ENCODE measurements at places on chromosomes 1 and 21.

- DNase-seq, result no peak
Observed at GRCh38 chr21:32702702-32703101, 25.1 kb downstream of the SYNJ1 start.

DNA sequence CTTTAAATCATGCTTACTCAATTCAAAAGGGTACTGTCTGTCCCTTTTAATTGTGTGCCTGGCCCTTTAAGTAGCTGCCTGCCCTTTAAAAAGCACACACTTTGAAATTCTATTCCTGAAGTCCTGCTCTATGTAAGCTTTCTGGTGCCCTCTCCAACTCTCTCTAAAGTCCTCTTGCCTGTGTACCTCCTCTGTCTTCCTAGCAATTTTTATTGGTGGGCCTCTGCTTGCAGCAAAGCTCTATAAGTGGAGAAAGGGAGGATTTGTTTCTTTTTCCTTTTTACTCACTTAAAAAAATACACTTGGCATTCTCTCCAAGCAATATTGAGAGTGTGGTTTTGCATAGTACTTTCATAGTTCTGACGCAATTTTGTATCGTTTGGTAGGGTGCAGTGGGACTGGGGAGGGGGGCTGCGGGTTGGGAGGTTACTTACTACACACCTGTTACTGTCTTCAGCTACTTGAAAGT lies 135.4 kb downstream of the LMO4 start:
- DNase-seq, result peak; percentile 20

- DNase-seq, result no peak
Observed at GRCh38 chr1:63787875-63788274, 14.1 kb downstream of the ROR1 start.

GRCh38 chr1:78339490-78339889 lies 151.3 kb upstream of the PTGFR start:
- DNase-seq, result no peak

DNA sequence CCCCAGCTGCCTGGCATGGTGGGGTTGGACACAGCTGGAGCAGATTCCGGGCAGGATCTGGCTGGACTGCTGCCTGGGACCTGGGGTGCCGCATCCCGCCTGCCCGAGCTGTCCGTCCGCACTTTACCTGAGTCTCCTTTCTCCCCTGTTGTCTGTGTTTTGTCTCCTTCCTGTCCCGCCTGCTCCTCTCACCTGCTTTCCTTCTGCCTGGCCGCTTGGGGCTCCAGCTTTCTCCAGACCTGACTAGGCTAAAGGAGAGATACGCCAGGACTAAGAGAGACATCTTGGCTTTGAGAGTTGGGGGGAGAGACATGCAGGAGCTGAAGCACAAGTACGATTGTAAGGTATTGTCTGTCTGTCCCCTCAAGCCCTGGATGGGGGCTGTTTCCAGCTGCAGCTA lies 73.3 kb downstream of the ARHGEF10L start:
- DNase-seq, result no peak

DNA sequence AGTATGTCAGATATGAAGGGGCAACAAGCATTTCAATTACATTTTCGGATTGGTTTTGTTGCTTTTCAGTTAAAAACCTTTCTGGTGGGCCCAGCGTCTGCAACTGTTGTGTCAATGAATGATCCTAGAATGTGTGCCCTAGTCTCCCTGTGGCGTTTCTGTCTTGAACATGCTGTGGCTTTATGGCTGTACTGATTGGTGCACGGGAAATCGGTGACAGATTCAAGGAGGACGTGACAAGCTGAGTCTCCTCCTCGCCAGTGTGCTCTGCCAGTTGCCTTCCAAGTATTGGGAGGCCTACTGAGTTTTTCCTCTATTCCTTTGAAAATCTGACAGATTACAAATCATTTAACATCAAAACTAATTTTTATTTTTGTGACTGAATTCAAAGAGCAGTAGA lies 127.6 kb downstream of the ZP4 start:
- DNase-seq, result no peak

- DNase-seq, result no peak
Observed at GRCh38 chr1:98482611-98483010, 178.9 kb upstream of the SNX7 start.

DNA sequence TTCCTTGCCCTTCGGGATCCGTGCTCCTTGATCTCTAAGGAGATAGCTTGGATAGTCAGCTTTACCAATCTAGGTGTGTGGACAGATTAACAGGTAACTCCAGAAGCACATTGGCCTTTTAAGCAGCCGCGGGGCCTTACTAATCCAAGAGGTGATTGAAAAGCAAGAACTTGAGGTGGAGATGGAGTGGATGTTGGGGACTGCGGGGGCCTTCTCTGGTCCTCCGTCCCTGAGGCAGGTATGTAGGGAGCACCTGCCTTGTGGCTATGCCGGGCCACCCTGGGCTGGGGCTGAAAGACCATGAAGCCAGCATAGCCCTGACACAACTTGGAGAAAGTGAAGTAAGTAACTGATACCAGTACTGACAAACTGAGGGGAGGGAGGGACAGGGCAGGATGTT lies 10.6 kb downstream of the SOX13 start:
- DNase-seq, result no peak

- DNase-seq, result no peak
Observed at GRCh38 chr21:18769599-18769998, 366.0 kb upstream of the TMPRSS15 start.

DNA sequence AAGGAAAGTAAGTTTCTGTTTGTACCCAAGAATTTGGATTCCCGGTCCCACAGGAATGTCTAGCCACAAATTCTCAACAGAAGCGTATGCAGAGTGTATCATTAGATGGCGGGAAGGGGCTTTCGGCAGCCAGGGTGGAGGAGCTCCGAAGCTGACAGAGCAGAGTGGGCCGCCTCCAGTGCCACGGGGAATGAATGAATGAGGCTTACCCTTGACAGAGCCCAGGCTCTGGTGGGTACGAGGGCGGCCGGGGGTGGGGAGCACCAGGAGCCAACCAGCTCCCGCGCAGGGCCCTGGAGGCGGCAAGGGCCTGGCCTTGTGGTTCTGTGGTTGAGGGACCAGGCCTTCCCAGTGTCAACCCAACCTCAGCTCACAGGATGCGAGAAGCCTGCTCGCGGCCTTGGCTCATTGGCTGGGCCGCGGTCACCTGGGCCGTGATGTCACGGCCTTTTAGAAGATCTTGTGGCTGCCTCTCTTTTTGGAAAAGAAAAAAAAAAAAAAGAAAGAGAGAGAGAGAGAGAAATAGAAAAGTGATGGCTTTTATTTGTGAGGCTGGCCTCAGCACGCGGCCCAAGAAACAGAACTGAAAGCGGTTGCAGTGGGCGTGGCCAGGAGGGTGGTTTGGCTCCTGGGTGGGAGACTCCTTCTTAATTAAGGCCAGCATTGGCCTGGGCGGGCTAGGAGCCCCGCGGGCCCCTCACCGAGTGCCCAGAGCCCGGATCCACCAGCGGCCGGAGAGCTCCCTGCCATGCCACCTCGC lies 34.9 kb upstream of the RUNX3 start:
- peak; percentile 99 for DNase-seq

DNA sequence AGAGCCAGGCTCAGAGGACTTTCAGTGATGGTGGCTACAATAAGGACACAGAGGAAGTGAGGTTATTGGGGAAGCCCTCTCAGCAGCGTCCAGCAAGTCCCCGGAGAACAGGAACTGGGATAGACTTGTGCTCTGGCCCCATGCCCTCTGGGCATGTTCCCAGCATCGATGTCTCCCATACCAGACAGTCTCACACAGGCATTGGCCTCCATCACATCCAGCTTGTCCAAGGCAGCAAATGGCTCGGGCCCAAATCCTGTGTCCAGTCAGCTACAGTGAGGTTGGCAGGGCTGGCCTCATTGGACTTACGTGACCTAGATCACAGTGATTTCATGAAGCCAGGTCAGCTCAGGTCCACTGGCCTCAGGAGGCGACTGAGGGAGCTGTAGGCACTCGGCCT lies 19.6 kb upstream of the TMEM54 start:
- no peak for DNase-seq

DNA sequence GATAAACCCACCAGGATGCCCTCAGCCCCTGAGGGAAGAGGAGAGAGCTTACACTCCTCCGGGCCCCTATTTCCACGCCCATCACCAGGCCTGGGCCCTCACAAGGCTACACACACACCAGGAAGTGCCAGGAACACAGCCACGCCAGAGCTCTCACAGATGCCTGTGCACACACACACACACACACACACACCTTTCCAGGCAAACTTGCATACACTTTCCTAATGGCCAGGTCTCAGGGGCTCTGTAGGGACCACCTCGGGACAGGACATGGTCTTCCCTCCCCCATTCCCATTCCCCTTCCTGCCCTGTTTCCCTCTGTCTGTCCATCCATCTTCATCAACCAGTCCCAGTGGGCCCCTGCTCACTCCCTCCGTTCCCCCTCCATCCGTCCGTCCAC lies 9.7 kb upstream of the EPHA2 start:
- no peak for DNase-seq
